ENCODE measurements at places on chromosomes 2 and 18.

GRCh38 chr18:70074116-70074515, 126.4 kb upstream of the CD226 start:
- no peak for DNase-seq

- DNase-seq = no peak
Observed at GRCh38 chr2:222572751-222573174, 83.1 kb downstream of the FARSB start.

GRCh38 chr2:118954297-118955060, 12.5 kb downstream of the MARCO start:
- no peak for DNase-seq

- no peak for DNase-seq
Observed at GRCh38 chr18:43009674-43010073, 105.8 kb downstream of the RIT2 start.

- DNase-seq = no peak
Observed at GRCh38 chr2:85710687-85711577, 16.8 kb downstream of the GNLY start.

DNA sequence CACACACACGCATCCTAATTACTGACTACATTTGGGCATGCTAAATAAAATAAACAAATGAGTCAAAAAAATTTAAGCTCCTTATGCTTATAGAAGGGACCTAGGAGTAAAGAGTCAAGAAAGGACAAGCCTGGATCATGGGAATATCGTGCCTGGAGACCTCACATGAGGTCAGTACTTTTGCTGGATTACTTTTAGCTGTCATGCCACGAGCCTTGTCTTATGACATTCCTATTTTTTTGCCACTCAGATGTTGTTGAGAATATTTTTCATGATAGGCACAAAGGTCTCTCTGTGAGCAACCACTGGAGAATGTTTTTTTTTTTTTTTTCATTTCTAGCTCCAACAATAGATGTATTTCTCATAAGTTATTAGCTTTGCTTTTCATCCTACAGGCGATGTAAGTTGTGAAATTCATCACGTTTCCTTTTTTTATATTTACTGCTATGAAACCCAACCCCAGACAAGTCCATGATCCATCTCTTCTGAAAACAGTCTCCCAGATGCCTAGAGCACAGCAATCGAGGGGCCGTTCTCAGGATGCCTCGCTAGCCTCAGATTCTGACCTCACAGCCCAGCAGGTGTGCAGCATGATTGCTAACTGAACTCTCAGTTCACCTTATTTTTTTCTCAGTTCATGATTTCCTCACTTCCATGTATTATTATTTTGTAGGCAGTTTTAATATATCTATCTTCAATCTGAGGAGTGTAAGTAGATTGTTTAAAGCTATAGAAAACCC, 464.5 kb downstream of the IRS1 start:
- no peak for DNase-seq

- no peak for DNase-seq
Observed at GRCh38 chr2:40072442-40073232, 293.6 kb upstream of the THUMPD2 start.

- DNase-seq = no peak
Observed at GRCh38 chr2:17756668-17757067, 2.7 kb downstream of the GEN1 start.

- DNase-seq = no peak
Observed at GRCh38 chr2:14544247-14544646, 88.3 kb upstream of the LRATD1 start.

DNA sequence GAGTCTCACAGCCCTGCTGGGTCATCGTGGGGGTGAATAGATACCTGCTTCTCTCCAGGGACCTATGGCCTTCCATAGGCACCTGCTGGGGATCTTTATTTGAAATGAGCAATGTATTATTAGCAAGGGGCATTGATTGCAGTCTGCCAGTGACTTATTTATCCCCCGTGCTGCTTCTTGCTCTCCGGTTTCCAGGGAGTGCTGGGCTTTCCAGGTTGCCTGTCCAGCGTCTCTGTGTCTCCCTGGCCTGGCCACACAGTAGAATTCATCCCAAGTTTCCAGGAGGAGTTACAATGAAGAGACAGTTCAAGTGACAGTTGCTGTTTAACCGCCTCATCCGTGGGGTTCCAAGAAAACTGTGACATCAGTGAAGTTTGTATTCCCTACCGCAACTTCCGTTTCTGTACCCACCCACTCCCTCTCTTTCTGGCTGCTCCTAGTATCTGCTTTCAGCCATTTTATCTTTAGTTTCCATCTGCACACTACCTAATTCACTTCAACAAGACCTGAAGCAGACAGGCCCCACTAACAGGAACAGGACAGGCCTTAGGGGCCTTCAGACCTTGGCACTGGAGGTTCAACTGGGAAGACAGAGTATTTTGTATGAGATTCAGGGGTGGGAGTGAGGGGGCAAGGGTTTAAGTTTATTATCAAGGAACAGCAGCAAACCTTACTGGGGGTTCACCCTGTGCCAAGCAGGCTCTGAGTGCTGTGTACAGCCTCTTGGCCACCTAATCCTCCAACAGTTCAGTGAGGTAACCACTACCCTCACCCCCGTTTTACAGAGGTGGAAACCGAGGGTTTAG, 134.8 kb downstream of the PRKCE start:
- no peak for DNase-seq

GRCh38 chr2:95031076-95031725, 5.7 kb downstream of the MAL start:
- peak; percentile 27 for DNase-seq

GRCh38 chr18:48430150-48430549, 21.0 kb upstream of the ZBTB7C start:
- DNase-seq = no peak

DNA sequence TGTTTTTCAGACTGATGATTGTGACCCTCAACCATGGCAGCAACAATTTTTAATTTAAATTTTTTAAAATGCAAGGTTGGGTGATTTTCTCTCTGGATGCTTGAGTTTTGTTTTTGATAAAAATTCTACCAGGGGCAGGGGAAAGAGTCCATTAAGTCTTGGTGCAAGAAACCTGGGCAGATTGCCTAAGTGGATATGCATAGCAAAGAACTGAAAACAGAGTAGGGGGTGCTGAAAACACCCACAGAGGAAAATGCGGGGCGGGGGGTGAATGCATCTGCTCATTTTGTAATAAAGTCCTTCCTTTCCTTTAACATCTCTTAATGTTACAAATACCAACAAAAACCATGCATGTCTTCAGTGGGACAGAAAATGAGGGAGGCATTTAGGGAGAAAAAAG, 138.0 kb downstream of the NEDD4L start:
- DNase-seq = no peak

- no peak for DNase-seq
Observed at GRCh38 chr18:51998711-51999110, 341.3 kb upstream of the DCC start.

- no peak for DNase-seq
Observed at GRCh38 chr2:151289972-151290866, 751 bp upstream of the NMI start.

- DNase-seq = no peak
Observed at GRCh38 chr18:46184727-46185126, 80.5 kb downstream of the HAUS1 start.

- no peak for DNase-seq
Observed at GRCh38 chr2:126674075-126674744, 18.3 kb downstream of the GYPC start.

DNA sequence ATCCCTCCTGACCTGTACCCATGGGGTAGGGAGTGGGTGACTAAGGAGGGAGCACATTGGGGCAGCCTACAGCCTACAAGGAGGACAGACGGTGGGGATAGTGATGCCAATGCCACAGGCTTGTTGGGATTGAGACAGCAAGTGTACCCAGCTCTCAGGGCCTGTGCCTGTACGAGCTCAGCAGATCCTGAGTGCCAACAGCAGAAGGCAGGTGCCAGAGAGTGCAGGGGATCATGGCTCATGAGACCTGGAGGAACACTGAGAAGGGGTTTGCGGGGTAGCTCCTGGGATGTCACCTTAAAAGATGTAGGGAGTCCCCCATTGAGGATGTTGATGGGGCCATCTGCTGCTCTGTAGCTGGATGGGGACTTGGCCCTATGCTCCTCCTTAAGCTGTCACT, 10.3 kb upstream of the SNED1 start:
- peak; percentile 15 for DNase-seq

- no peak for DNase-seq
Observed at GRCh38 chr2:22355816-22356433, 1029.1 kb upstream of the KLHL29 start.

GRCh38 chr2:205721057-205721449, 38.8 kb downstream of the NRP2 start:
- no peak for DNase-seq

DNA sequence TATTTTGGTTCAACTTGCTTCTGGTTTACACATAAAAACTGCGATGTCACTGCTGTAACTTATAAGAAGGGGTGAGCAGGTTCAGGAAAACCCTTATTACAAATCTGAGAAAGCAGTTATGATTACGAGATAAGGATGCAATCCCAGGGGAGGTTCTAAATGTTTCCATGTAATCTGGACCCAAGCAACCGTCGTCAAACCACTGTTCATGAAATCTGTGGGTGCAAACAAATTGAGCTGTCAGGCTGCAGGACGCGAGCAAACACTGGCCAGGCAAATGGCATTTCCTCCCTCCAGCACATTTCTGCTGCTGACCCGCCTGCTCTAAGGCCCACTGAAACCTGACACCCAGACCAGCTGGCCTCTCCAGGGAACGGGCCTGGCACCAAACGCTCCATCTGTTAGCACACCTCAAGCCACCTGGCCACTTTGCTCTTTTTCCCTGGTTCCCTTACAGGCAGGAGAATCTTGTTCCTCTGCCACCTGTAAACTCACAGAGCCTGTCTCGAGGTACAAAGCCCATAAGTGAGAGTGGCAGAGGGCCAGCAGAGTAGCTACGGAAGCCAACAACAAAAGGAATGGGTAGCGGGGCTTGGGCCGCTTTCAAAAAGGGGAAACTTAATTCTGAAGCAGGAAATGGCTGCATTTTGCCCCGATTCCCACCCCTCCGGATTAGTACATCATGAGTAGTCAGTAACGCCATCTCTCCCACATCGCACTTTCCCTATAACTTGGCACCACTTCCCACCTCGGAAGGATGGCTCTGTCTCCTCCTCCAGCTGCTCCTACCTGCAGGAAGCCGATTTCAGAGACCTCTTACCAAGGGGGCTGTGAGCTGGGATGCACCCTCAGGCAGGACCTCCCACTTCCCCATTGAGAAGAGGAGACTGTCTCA, 26.5 kb downstream of the CRACDL start:
- DNase-seq = no peak

DNA sequence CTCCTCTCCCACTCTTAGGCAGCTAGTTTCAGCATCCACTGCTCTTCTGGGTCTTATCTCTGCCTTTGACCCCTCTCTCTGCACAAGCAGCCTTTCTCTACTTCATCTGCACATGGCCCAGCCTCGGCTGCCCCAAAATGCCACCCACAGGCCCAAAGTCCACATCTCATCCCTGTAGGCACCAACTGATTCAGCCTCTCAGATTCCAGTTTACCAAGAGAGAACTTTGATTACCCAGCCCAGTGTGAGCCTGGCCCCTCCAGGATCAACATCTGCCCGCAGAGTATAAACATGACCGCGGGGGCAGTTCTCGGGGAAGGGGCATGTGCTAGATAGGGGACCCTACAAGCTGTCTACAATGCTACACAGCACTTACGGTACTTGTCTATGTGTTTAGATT, 141.7 kb downstream of the RTN4 start:
- no peak for DNase-seq

Measured in Right ventricle myocardium inferior (tissue), 1 donor.